ENCODE measurements at places on chromosomes 11 and 22.
A peak's percentile ranks its signal among the peaks of the same experiment; 100 is the strongest.

- no peak for DNase-seq
Measured at GRCh38 chr11:130049328-130049771, 20.3 kb upstream of the APLP2 start.

DNA sequence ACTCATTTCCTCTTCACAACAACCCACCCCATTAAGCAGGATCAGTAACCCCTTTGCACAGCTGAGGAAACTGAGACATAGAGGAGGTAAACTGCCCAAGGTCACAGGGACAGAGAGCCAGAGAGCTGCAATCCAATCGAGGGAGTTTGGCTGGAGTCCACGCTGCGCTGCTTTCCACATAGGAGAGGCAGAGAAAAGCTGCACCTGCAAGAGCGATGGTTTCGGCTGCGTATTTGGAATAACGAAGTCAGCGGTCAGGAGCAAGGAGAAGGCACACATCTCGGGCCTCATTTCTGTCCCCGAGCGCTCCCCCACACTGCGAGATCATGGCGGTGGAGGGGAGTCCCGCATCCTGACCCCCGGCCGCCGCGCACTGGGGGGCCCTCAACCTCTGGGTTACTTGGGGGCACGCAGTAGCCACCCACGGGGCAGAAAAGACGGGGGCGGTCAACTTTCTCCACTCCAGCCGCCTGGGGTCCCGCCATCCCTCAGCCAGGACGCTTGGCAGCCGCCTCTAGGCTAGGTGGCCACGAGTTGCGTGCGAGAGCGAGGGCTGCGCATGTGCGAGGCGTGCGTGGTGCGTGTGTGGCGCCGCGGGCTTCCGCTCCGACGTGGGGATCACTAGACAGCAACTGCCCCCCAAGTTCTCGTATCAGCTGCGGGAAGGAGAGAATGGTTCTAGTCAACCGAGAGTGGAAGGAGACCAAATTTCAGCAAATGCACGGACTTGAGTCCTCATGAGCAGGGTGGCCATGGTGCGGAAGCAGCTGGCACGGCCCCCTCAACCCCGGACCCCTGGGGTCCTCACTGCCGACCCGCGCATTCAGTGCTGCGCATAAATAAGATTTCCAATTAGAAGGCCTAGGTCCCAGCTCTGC, 42.3 kb upstream of the CLDN5 start:
- no peak for DNase-seq

GRCh38 chr22:24148266-24149197, 32.8 kb upstream of the SUSD2 start:
- DNase-seq, result no peak

- DNase-seq, result no peak
Measured at GRCh38 chr11:61186504-61186903, 16.8 kb upstream of the PGA3 start.

- DNase-seq, result peak; percentile 94
Measured at GRCh38 chr22:28594797-28595462, 84.7 kb downstream of the TTC28 start.
